ENCODE measurements at places on chromosomes 12 and 14. TPM values are rescaled to one million over a fixed set of nuclear protein-coding genes. Genes with fewer than 3 reads are reported as not detected.

GRCh38 chr14:24240110-24240918 is 2.1 kb downstream of the TINF2 start:
- no peak for DNase-seq

DNA sequence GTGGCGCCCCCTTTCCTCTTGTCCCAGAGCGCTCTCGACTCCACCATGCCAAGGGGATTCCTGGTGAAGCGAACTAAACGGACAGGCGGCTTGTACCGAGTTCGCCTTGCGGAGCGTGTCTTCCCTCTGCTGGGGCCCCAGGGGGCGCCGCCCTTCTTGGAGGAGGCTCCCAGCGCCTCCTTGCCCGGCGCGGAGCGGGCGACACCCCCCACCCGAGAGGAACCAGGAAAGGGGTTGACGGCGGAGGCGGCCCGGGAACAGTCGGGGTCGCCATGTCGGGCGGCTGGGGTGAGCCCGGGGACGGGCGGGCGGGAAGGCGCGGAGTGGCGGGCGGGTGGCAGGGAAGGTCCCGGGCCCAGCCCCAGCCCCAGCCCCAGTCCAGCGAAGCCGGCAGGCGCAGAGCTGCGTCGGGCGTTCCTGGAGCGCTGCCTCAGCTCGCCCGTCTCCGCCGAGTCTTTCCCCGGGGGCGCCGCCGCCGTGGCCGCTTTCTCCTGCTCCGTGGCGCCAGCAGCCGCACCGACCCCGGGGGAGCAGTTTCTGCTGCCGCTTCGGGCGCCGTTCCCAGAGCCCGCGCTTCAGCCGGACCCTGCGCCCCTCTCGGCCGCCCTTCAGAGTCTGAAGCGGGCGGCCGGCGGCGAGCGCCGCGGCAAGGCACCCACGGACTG is 376 bp downstream of the INSM2 start:
- DNase-seq, result no peak

Gene FGF23
- total RNA-seq, result 0.25 TPM

Gene TBC1D30
- total RNA-seq, result 2.6 TPM

Gene FOXA1
- total RNA-seq, result not detected

Gene PYGL
- total RNA-seq, result 45.3 TPM
